ENCODE measurements at places on chromosomes 11 and 22. TPM values are rescaled to one million over a fixed set of nuclear protein-coding genes. Genes with fewer than 3 reads are reported as not detected.

DNA sequence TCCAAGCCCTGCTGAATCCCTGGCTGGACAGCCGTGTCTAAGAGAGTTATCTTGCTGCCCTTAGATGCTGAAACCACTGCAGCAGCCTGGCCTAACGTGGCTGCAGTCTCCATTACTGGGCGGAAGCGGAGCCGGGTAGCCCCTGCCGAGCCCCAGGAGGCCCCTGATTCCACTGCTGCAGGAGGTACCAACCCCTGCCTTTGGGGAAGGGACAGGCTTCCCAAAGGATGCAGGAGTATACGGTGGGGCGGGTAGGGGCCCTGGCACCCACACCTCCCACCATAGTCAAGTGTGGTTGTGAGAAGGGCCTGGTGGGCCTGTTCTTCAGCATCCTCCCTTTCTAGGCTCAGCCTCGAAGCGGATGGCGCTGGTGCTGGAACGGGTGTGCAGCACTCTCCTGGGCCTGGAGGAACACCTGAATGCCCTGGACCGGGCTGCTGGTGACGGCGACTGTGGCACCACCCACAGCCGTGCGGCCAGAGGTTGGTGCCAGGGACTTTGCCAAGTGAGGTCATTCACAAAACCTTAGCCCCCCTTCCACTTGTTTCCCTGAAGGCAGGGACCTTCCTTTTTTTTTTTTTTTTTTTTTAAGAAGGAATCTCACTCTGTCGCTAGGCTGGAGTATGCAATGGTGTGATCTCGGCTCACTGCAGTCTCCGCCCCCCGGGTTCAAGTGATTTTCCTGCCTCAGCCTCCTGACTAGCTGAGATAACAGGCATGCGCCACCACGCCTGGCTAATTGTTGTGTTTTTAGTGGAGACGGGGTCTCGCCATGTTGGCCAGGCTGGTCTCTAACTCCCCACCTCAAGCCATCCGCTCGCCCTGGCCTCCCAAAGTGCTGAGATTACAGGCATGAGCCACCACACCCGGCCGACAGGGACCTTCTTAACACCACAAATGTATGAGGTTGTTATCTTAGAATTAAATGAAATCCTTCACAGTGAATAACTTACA lies 11.0 kb downstream of the TKFC start:
- H3K4me3 ChIP-seq, result no peak overlapping the region
- H3K27me3 ChIP-seq, result no peaks in the 10 kb centered on the region
- H3K4me1 ChIP-seq, result no peaks in the 10 kb centered on the region
- no peak overlapping the region for H3K27ac ChIP-seq
- no peak for DNase-seq

GRCh38 chr22:43890901-43891331 lies 897 bp downstream of the PNPLA5 start:
- no peak for DNase-seq
- H3K27me3 ChIP-seq, result peaks cover 10% of the 10 kb centered on the region
- H3K4me1 ChIP-seq, result peaks cover 7% of the 10 kb centered on the region
- H3K27ac ChIP-seq, result no peak overlapping the region

DNA sequence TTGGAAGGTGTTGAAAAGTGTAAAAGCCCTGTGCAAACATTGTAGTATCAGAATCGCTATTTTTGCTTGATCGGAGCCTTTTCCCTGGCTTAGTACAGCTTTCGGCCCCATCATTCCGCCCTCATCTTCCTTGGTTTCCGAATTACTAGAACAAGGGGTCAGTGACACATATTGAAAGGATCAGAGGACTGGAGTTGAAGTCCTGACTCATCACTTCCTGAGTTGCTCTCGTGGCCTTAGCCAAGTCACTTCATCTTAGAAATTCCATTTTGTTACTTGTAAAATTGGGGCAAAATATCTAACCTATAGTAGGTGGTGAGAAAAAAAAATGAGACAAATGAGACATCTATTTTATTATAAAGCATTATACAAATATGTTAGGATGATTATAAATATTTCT lies 375.0 kb downstream of the NTM start:
- H3K27me3 ChIP-seq, result no peaks in the 10 kb centered on the region
- peak overlapping the region; percentile 81 for H3K4me3 ChIP-seq
- peaks cover 67% of the 10 kb centered on the region for H3K4me1 ChIP-seq
- DNase-seq, result peak; percentile 57
- H3K36me3 ChIP-seq, result no peaks in the 10 kb centered on the region
- H3K27ac ChIP-seq, result peak overlapping the region; percentile 91

FBLN1 gene
- 342 TPM for total RNA-seq

DNA sequence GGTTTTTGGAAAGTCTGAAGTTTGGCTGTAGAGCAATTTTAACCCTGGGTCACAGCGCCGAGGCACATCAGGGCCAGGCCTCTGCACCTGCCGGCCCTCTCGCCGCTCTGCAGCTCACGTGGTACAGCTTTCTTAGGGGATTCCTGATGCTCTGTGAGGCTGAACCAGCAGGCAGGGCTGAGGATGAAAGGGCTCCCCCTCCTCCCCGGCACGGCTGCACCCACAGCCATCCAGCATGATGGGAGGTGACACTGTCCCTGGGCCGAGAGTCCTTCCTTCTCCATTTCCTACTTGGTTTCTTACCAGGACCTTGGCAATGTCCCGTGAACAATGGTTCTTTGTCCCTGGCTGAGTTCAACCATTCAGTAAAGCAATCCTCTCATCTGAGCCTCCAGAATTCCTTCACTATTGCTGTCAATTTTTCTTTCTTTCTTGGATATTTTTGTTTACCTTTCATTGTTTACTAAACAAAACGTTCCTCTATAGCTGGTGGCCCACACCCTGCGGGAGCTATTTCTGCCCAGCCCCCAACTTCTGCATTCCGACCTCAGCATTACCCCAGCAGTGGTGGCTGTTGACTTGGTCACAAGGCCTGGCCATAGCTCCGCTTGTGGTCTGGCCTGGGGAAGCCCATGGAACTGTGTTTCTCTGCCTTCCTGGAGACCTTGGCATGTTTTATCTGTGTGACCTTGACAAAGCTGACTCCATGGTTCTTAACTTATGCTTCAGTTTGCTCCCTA lies 172.8 kb upstream of the B3GAT1 start:
- H3K27ac ChIP-seq, result no peak overlapping the region
- no peak overlapping the region for H3K4me3 ChIP-seq
- H3K4me1 ChIP-seq, result no peaks in the 10 kb centered on the region
- DNase-seq, result no peak
- no peaks in the 10 kb centered on the region for H3K36me3 ChIP-seq
- peaks cover 1% of the 10 kb centered on the region for H3K27me3 ChIP-seq

DNA sequence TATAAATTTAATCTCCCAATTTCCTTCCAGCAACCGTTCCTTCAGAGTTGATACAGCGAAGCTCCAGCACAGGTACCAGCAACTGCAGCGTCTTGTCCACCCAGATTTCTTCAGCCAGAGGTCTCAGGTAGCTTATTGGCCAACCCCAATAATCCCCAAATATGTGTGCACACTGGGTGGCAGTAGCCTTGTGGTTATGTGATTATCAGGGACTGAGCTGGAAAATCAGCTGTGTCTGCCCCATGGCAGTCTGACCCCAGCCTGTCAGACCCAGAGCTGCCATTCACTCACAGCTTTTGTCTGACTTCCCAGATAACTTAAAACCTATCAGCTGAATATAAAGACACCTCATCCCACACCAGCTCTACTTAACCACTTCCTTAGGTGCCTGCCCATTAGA lies 2.0 kb downstream of the HSCB start:
- H3K27ac ChIP-seq, result 0 out of 2 replicates have a peak overlapping the region, but pooled peaks have one; percentile 90
- H3K36me3 ChIP-seq, result peaks cover 12% of the 10 kb centered on the region
- H3K4me3 ChIP-seq, result no peak overlapping the region
- no peak for DNase-seq
- peaks cover 36% of the 10 kb centered on the region for H3K4me1 ChIP-seq
- peaks cover 3% of the 10 kb centered on the region for H3K27me3 ChIP-seq

RIBC2 gene
- total RNA-seq, result 2.6 TPM

All from HFFc6 (cell line).